ENCODE measurements at places on chromosomes 12 and 14. TPM values are rescaled to one million over a fixed set of nuclear protein-coding genes. Genes with fewer than 3 reads are reported as not detected.

The COCH gene
- total RNA-seq: 0.11 TPM

- H3K27me3 ChIP-seq: no peaks in the 10 kb centered on the region
- H3K4me1 ChIP-seq: peaks cover 10% of the 10 kb centered on the region
- peak overlapping the region; percentile 91 for H3K27ac ChIP-seq
These were observed 553 bp downstream of the CNPY2 start for GRCh38 chr12:56315249-56315621.

The CLMN gene
- total RNA-seq: 4.7 TPM

DNA sequence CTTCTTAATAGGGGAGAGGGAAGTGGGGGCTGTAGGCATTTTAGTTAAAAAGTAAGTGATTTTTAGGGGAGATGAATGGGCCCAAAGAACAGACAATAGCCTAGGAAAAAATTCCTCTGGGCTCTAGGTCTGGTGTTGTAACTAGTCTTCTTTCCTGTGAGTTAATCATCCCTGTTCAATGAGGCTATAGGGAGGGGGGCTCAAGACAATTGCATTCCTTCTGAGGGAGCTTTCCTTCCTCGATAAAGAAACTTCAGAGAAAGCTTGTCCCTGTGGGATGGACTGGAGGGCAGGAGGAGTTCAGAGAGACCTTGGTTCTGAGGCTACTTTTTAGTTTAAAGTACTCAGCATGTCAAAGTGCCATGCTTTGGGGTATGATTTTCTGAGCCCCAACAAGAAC lies 127.2 kb downstream of the BBS10 start:
- no peak overlapping the region for H3K27ac ChIP-seq
- no peaks in the 10 kb centered on the region for H3K36me3 ChIP-seq
- H3K27me3 ChIP-seq: no peaks in the 10 kb centered on the region

DNA sequence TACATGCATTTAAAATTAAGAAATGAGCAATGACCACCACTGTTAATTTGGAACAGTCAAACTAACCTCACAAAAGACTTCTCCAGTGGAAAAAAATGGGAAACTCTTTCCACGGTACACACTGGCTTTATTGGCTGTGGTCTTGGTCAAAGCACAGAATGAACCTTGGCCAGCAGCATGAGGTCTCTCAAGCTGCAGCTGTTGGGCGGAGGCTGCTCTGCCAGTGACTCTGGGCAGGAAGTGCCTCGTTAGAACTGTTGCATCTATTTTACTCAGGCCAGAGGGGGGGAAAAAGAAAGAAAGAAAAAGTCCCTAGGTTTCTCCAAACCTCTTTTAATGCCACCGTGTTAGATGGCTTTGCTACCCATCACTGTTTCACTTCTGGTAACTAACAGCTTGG lies 279.8 kb upstream of the DIO2 start:
- H3K27me3 ChIP-seq: no peaks in the 10 kb centered on the region
- no peak for DNase-seq

The PLEKHD1 gene
- not detected for total RNA-seq

The AICDA gene
- total RNA-seq: not detected

The MFAP5 gene
- 174 TPM for total RNA-seq

The KRT77 gene
- not detected for total RNA-seq

GRCh38 chr12:26058308-26058707 lies 66.5 kb downstream of the BHLHE41 start:
- peaks cover 12% of the 10 kb centered on the region for H3K4me1 ChIP-seq
- no peak overlapping the region for H3K27ac ChIP-seq
- no peak overlapping the region for H3K4me3 ChIP-seq
- no peak for DNase-seq
- no peaks in the 10 kb centered on the region for H3K27me3 ChIP-seq

The CIROP gene
- not detected for total RNA-seq

DNA sequence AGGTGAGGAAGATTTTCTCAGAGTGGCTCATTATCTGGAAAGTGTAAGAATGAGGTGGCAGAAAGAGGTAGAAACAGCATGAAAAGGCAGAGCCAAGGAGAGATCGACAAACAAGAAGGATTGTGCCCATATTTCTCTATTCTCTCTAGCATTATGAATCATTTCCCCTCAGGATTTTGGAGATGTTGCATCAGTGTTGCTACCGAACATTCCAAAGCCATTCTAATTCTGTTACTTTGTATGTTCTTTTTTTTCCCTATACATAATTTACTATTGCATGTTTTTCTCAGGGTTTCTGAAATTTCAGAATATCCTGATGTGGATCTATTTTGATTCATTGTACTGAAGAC lies 61.4 kb downstream of the KICS2 start:
- H3K27me3 ChIP-seq: no peaks in the 10 kb centered on the region
- no peak overlapping the region for H3K4me3 ChIP-seq
- no peaks in the 10 kb centered on the region for H3K4me1 ChIP-seq
- no peak for DNase-seq
- no peaks in the 10 kb centered on the region for H3K36me3 ChIP-seq

- H3K4me1 ChIP-seq: no peaks in the 10 kb centered on the region
- no peaks in the 10 kb centered on the region for H3K36me3 ChIP-seq
- no peak overlapping the region for H3K4me3 ChIP-seq
- no peaks in the 10 kb centered on the region for H3K27me3 ChIP-seq
- DNase-seq: no peak
- no peak overlapping the region for H3K27ac ChIP-seq
These were observed 107.5 kb downstream of the GPATCH2L start for GRCh38 chr14:76259029-76259735.

The VASH1 gene
- total RNA-seq: 28.4 TPM

- H3K4me1 ChIP-seq: no peaks in the 10 kb centered on the region
- DNase-seq: no peak
- no peak overlapping the region for H3K4me3 ChIP-seq
- H3K27me3 ChIP-seq: no peaks in the 10 kb centered on the region
These were observed 5.5 kb upstream of the KRT84 start for GRCh38 chr12:52390739-52391617.

DNA sequence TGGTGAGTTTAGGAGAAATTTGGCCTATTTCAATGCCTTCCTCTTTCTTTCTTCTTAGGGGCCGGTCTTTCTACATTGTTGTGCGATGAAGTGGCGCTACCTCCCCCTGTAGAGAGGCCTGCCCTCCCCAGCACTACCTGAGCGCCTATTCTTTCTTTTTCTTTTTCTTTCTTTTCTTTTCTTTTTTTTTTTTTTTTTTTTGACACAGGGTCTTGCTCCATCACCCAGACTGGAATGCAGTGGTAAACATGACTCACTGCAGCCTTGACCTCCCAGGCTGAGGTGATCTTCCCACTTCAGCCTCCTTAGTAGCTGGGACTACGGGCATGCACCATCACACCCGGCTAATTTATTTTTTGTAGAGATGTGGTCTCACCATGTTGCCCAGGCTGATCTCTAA lies 136.1 kb upstream of the MAX start:
- H3K36me3 ChIP-seq: no peaks in the 10 kb centered on the region
- no peaks in the 10 kb centered on the region for H3K27me3 ChIP-seq
- H3K4me3 ChIP-seq: no peak overlapping the region
- no peak for DNase-seq

- H3K4me1 ChIP-seq: no peaks in the 10 kb centered on the region
- DNase-seq: no peak
- H3K27ac ChIP-seq: no peak overlapping the region
- H3K36me3 ChIP-seq: no peaks in the 10 kb centered on the region
- no peak overlapping the region for H3K4me3 ChIP-seq
- H3K27me3 ChIP-seq: no peaks in the 10 kb centered on the region
These were observed 28.0 kb upstream of the LMNTD1 start for GRCh38 chr12:25581067-25581466.

The SLCO1B3 gene
- total RNA-seq: not detected

DNA sequence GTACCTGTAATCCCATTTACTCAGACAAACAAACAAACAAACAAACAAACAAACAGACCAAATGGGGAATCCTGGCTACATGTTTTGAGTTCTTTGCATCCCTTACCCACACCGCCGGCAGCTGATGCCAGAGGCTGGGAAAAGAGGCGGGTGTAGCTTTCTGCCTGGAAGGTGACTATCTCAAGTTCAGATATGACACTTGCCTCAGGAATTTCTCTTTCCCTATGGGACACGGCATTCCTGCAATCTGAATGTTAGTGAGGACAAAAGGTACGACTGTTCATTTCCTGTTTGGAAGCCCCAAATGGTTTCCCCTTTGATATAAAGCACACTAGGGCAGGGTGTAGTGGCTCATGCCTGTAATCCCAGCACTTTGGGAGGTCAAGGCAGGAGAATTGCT lies 2.9 kb downstream of the MYL2 start:
- no peak overlapping the region for H3K27ac ChIP-seq
- no peaks in the 10 kb centered on the region for H3K36me3 ChIP-seq
- no peak overlapping the region for H3K4me3 ChIP-seq
- no peaks in the 10 kb centered on the region for H3K27me3 ChIP-seq

The PTCSC3 gene
- not detected for total RNA-seq

DNA sequence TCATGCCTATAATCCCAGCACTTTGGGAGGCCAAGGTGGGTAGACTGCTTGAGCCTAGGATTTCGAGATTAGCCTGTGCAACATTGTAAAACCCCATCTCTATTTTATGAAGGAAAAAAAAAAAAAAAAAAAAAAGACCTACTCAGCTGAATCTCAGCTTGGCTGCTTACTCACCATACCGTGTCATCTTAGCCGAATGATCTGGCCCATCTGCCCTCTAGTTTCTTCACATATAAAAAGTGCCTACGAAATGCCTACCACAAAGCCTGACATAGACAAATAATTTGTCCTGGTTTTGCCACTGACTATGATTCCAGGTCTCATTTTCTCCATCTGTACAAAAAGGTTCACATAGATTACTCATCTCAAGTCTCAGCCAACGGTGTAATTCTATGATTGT lies 10.1 kb downstream of the DIABLO start:
- peaks cover 88% of the 10 kb centered on the region for H3K36me3 ChIP-seq
- H3K27me3 ChIP-seq: no peaks in the 10 kb centered on the region
- no peak overlapping the region for H3K4me3 ChIP-seq
- H3K4me1 ChIP-seq: no peaks in the 10 kb centered on the region

GRCh38 chr12:123681605-123682004 lies 10.7 kb downstream of the TCTN2 start:
- peaks cover 26% of the 10 kb centered on the region for H3K36me3 ChIP-seq
- no peak for DNase-seq
- no peak overlapping the region for H3K4me3 ChIP-seq
- H3K4me1 ChIP-seq: no peaks in the 10 kb centered on the region
- no peaks in the 10 kb centered on the region for H3K27me3 ChIP-seq

DNA sequence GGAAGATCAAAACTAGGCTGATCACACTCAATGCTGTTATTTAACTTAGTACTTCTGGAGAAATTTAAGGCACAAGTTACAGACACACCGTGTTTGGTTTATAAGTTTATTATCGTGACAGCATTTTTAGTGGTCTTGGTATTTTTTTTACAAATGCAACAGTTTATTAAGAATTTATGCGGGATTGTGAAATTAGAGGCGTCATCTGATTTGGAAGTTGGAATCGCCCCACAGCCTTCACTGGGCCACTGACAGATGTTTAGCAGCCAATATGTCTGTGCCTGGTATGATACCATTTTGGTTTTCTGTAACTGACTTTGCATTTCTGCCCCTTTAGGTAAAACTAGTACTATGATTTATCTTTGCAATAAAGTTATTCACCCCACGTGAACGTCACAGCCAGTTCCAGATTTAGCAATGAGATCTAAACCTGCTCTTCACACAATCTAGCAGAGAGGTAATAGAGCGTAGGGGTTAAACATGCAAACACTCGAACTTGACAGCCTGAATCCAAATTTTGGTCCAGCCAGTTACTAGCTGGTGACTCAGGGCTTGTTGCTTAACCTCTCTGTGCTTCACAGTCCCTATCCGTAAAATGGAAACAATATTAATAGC lies 73.2 kb upstream of the SSTR1 start:
- DNase-seq: no peak
- H3K4me3 ChIP-seq: no peak overlapping the region
- H3K27ac ChIP-seq: no peak overlapping the region
- H3K4me1 ChIP-seq: no peaks in the 10 kb centered on the region

DNA sequence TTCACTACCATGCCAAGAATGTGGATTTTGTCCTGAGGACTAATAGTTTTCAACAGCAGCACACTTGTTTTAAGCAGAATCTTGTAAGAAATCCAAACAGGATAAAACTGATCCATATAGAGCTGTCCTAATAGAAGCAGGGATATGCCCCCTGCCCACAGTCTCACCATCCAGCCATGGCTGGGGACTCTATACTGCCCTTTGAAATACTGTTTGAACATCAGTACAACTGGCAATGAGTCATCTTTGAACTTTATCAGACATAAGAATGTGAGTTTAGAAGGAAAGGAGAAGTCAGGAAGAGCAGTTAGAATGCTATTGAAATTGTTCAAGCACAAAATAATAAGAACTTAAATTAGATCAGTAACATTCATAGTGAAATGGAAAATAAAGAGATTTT lies 3.8 kb upstream of the C12orf42 start:
- H3K4me3 ChIP-seq: no peak overlapping the region
- DNase-seq: no peak
- H3K36me3 ChIP-seq: no peaks in the 10 kb centered on the region
- no peaks in the 10 kb centered on the region for H3K27me3 ChIP-seq
- no peaks in the 10 kb centered on the region for H3K4me1 ChIP-seq

DNA sequence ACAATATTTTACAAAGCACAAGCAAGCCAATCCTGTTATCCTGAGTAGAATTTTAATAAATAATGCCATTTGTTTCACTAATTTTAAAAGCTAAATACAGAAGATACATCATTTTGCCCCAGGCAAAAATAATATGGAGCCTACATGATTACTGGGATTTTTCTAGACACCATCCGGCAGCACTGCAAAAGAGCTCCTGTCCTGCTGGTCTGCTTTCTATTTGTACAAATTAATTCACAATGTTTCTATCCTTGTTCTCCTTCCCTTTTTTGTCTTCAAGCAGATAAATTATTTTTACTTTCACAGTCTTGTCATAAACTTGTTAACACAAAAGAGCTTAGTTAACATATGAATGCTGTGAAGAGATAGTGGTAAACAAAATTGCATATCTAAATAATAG lies 4.6 kb downstream of the SIX1 start:
- no peak overlapping the region for H3K27ac ChIP-seq
- H3K27me3 ChIP-seq: peaks cover 41% of the 10 kb centered on the region
- DNase-seq: no peak
- H3K4me3 ChIP-seq: no peak overlapping the region
- H3K4me1 ChIP-seq: peaks cover 21% of the 10 kb centered on the region

DNA sequence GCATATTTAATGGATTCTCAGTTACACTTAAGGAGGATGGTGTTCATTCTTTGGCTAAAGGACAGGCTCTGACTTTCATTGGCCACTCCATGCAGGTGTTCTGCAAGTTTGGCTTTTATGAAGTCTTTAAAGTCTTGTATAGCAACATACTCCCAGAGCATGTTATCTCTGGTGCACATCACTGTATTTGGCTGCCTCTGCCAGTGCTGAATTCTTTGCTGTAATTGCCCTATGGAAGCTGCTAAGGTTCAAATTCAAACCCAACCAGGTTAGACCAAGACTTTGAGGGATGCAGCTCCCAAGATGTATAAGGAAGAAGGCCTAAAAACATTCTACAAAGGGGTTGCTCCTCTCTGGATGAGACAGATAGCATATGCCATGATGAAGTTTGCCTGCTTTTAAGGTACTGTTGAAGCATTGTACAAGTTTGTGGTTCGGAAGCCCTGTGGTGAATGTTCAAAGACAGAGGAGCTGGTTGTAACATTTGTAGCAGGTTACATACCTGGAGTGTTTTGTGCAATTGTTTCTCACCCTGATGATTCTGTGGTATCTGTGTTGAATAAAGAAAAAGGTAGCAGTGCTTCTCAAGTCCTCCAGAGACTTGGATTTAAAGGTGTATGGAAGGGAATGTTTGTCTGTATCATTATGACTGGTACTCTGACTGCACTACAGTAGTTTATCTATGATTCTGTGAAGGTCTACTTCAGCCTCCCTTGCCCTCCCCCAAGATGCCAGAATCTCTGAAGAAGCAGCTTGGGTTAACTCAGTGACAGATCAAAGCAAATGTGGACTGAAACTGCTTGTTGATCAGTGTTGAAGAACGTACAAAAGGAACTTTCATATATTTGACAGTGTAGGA lies 19.4 kb downstream of the TMEM116 start:
- H3K27ac ChIP-seq: no peak overlapping the region
- H3K36me3 ChIP-seq: peaks cover 5% of the 10 kb centered on the region
- DNase-seq: no peak
- H3K4me1 ChIP-seq: peaks cover 11% of the 10 kb centered on the region
- H3K4me3 ChIP-seq: no peak overlapping the region
